Smooth muscle cell of the coronary artery (primary cell): ENCODE measurements at places on chromosomes 16 and 17. TPM values are rescaled to one million over a fixed set of nuclear protein-coding genes. Genes with fewer than 3 reads are reported as not detected.

IL17C gene
- total RNA-seq: 0.15 TPM in 1 of 2 replicates, not detected in the other

WFDC1 gene
- total RNA-seq: 0.45 and 0.47 TPM in 2 replicates

STH gene
- total RNA-seq: not detected in 2 replicates

ASGR1 gene
- under 0.01 and 0.68 TPM in 2 replicates for total RNA-seq

TMC8 gene
- not detected in 2 replicates for total RNA-seq

SPATA32 gene
- total RNA-seq: not detected in 2 replicates

MPP2 gene
- total RNA-seq: 2.9 and 3.0 TPM in 2 replicates

TEX19 gene
- 0.08 TPM in 1 of 2 replicates, not detected in the other for total RNA-seq

FAM20A gene
- total RNA-seq: 0.08 and 46.5 TPM in 2 replicates

SDR42E1 gene
- total RNA-seq: 0.08 and 0.12 TPM in 2 replicates

ABCA6 gene
- total RNA-seq: 23.2 and 90.9 TPM in 2 replicates

SSTR5 gene
- not detected in 2 replicates for total RNA-seq

EFNB3 gene
- 0.47 and 1.4 TPM in 2 replicates for total RNA-seq

MRC2 gene
- total RNA-seq: 124 and 319 TPM in 2 replicates

CNTROB gene
- total RNA-seq: 16.1 and 18.1 TPM in 2 replicates

SECTM1 gene
- 0.23 and 22.3 TPM in 2 replicates for total RNA-seq

ABCA3 gene
- 1.2 and 1.7 TPM in 2 replicates for total RNA-seq

VTN gene
- total RNA-seq: 0.35 and 1.9 TPM in 2 replicates

MYO18A gene
- 33.8 and 97.8 TPM in 2 replicates for total RNA-seq

EVI2B gene
- total RNA-seq: 0.59 TPM in 1 of 2 replicates, not detected in the other

NDUFAB1 gene
- total RNA-seq: 24.5 and 78.8 TPM in 2 replicates

GAST gene
- not detected in 2 replicates for total RNA-seq

NTN3 gene
- total RNA-seq: 0.23 and 0.47 TPM in 2 replicates

PRR15L gene
- not detected in 2 replicates for total RNA-seq

TBC1D3I gene
- total RNA-seq: 0.08 TPM in 1 of 2 replicates, not detected in the other

CHMP1A gene
- total RNA-seq: 81.0 and 154 TPM in 2 replicates

SOCS3 gene
- total RNA-seq: 37.6 and 61.4 TPM in 2 replicates

GP2 gene
- total RNA-seq: not detected in 2 replicates

WFIKKN1 gene
- total RNA-seq: 0.08 and 0.12 TPM in 2 replicates

HDAC5 gene
- 40.1 and 63.5 TPM in 2 replicates for total RNA-seq

ARHGAP44 gene
- 0.30 and 1.5 TPM in 2 replicates for total RNA-seq

SPECC1 gene
- total RNA-seq: 2.6 and 33.6 TPM in 2 replicates

SBK1 gene
- total RNA-seq: under 0.01 TPM in 1 of 2 replicates, not detected in the other

MT4 gene
- not detected in 2 replicates for total RNA-seq

SMTNL2 gene
- total RNA-seq: 0.12 TPM in 1 of 2 replicates, not detected in the other

CNGB1 gene
- total RNA-seq: under 0.01 TPM in 1 of 2 replicates, not detected in the other

PTX4 gene
- not detected in 2 replicates for total RNA-seq

UNC13D gene
- total RNA-seq: 0.30 and 0.82 TPM in 2 replicates

APOBR gene
- not detected in 2 replicates for total RNA-seq

KRT222 gene
- 1.3 TPM in 1 of 2 replicates, not detected in the other for total RNA-seq

CACNG4 gene
- total RNA-seq: not detected in 2 replicates

SLFN14 gene
- not detected in 2 replicates for total RNA-seq

KCTD5 gene
- 11.8 and 24.8 TPM in 2 replicates for total RNA-seq

CDRT15 gene
- not detected in 2 replicates for total RNA-seq

IGF2BP1 gene
- 0.12 and 0.15 TPM in 2 replicates for total RNA-seq

SLC6A2 gene
- not detected in 2 replicates for total RNA-seq

ABI3 gene
- 0.08 and 0.47 TPM in 2 replicates for total RNA-seq

TMEM101 gene
- total RNA-seq: 68.7 and 110 TPM in 2 replicates
